ENCODE measurements at places on chromosomes 5 and 9.

DNA sequence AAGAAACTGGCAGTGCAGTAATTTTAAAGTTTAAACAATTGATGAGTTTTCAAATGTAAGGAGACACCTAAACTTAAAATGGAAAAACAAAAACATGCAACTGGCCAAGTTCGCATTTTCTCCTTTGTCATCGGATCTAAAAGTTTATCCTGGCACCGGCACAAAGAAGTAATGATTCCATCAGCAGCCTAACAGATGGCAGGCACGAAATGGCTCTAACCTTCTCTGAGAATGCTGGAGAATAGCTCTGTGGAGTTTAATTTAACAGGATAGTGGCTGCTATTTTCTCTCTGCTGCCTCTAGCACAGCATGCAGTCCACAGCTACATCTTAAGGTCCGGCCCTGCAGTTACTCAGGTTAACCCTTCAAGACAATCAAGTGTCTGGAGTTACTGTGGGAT, 82.2 kb downstream of the PRELID2 start:
- no peak for DNase-seq

DNA sequence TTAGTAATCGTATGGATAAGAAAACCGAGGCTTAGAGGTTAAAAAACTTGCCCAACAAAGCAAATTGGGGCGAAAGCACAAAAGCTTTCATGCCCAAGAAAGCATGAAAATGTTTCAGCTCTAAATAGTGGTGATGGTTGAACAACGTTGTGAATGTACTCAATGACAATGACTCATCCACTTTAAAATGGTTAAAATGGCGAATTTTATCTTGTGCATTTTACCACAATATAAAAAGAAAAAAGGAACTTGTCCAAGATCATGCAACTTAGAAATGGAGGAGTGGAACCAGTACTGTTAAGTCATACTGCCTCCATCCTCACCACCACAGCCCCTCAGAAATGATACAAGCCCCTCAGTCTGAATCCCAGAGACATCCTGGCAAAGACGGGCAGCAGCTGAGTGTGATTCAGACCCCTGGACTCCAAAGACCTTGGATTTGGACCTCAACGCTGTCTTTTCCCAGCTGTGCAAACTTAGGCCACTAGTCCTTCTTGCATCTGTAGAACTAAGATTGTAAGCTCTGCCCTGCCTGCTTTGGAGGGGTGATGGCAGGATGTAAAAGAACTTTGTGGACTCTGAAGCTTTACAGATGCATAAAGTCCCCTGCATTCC, 158.4 kb downstream of the GABBR2 start:
- DNase-seq: no peak

GRCh38 chr9:135144581-135145170, 57.2 kb downstream of the OLFM1 start:
- DNase-seq: no peak

GRCh38 chr9:100295240-100295639, 57.5 kb downstream of the TEX10 start:
- no peak for DNase-seq

- DNase-seq: no peak
Observed at GRCh38 chr5:171927345-171927941, 79.0 kb downstream of the FBXW11 start.

GRCh38 chr9:131096269-131097125, at the start of gene AIF1L:
TSS of gene AIF1L (plus strand) at chr9:131096531. CDS start at chr9:131096630, 99 bp downstream.
- no peak for DNase-seq

DNA sequence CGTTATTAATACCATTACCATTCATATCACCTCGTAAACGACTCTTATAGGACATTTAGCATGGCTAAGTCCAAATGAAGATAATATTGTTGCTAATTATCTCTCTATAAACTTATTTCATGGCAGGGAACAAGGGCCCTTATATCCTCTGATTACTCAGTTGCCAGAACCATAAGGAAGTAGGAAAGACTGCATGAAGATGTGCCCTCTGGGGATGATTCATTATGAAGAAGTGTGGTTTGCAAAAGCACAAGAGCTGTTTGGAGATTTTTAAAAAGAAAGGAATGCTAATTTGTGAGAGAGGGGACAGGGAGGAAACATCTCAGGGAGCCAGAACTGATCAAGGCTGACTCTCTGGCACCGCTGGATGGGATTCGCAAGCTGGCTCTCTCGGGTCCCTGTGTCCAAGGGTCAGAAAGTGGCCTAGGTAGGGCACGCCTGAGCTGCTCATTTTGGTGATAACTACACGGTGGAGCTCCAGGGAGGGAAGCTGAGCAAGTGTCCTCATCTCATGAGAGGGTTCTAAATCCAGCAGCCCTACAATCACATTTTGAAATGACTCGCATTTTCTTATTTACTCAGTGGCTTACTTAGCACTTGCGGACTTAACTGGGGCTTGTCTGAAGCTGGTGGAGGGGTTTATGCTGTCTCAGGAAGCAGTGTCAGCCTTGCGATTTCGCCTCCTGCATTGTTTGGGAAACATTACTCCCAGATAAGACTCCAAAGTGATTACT, 136.8 kb downstream of the C5orf15 start:
- DNase-seq: no peak

DNA sequence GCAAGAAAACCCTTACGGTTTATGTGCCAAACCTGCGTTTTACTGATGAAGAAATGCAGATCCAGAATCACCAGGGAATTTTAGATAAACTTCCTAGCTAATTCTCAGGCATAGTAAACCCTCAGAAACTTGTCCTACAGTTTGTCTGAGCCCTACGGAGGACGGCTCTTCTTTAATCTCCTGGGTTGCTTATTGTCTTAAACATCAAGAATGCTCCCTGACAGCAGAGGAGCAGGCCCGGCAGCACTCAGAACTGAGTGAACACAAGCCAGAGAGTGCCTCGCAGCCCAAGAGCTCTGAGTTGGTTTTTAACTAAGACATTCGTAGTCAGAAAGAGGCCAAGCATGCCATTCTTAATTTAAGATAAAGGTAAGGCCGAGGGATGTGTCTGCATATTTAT, 114.7 kb upstream of the ERCC6L2 start:
- DNase-seq: no peak

- no peak for DNase-seq
Observed at GRCh38 chr5:178557416-178557815, 32.8 kb downstream of the COL23A1 start.

Measured in T-helper 22 cell (primary cell).